ENCODE measurements at places on chromosomes 1 and 21.

- no peak for DNase-seq
Observed at GRCh38 chr21:36171336-36171735, 14.7 kb downstream of the DOP1B start.

- no peak for DNase-seq
Observed at GRCh38 chr1:245615001-245615400, 460.2 kb downstream of the KIF26B start.

GRCh38 chr1:213277036-213277435 is 226.0 kb downstream of the RPS6KC1 start:
- no peak for DNase-seq

GRCh38 chr1:78464449-78464891 is 26.3 kb upstream of the PTGFR start:
- no peak for DNase-seq

- no peak for DNase-seq
Observed at GRCh38 chr1:208551633-208552320, 307.6 kb upstream of the PLXNA2 start.

DNA sequence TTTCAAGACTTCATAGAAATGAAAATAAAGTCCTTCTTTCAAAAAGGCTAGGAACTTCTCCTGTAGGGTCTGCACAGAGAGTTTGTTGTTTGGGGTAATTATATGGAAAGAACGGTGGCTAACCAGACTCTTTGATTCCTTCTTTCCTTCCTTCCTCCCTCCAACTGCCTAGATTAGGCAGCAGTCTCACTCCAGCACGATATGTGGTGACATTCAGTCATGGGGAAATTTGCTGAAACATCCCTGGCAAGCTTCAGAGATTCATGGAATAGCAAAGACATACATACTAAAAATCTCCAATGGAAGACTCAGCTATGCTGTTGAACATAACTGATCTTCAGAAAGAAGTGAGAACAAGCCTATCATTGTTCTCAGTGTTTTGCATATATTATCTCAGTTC is 4.3 kb downstream of the NTMT2 start:
- DNase-seq = no peak
